ENCODE measurements at places on chromosomes 2 and 18.

- no peak for DNase-seq
Measured at GRCh38 chr2:19900931-19901441, 797 bp downstream of the TTC32 start.

DNA sequence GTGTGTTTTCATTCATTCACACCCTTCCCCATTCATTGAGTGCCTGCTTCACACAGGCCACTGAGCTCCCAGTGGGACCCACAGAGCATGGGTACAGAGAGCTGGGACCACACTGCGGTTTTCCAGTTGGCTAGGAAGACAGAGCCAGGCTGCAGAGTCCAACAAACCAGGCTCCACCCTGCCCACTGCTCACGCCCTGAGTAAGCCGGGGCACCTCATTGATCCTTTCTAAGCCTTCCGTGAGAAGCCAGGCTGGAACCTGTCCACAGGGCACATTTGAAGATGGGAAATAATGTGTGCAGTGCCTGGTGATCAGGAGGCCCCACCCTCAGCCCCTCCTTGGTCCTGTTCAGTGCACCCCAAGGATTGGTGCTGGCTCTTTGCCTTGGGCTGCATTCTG is 13.5 kb downstream of the KCNIP3 start:
- DNase-seq = no peak

GRCh38 chr2:165390875-165391274 is 78.6 kb upstream of the CSRNP3 start:
- DNase-seq = no peak

DNA sequence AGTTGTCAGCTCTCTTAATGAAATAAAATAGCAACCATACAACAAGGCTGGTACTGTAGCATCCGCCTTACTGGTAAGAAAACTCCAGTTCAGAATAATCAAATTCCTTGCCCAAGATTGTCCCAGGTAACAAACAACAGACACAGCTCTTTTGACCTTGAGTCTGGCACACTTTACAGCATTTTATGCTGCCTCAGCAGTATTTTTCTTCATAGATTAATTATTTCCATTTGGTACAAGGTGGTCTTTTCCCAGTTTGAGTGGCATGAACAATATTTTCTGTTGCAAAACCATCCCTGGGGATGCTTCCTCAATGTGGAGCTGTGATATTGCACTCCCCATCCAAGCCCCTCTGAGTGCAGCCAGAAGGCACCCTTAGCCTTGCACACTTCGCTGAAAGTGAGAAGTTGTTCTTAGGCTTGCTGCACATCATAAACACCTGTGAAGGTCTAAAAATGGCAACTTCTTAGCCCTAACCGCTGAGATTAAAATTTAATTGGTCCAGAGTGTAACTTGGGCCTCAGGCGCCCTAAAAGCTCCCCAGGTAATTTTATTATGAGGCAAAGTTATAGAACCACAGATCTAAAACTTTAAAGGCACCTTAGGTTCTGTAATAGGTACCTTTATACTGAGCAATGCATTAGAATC is 523.3 kb downstream of the CMPK2 start:
- DNase-seq = no peak

GRCh38 chr2:170341684-170342623 is 164.0 kb downstream of the MYO3B start:
- no peak for DNase-seq

GRCh38 chr2:74625658-74626425 is 22.3 kb downstream of the M1AP start:
- no peak for DNase-seq

DNA sequence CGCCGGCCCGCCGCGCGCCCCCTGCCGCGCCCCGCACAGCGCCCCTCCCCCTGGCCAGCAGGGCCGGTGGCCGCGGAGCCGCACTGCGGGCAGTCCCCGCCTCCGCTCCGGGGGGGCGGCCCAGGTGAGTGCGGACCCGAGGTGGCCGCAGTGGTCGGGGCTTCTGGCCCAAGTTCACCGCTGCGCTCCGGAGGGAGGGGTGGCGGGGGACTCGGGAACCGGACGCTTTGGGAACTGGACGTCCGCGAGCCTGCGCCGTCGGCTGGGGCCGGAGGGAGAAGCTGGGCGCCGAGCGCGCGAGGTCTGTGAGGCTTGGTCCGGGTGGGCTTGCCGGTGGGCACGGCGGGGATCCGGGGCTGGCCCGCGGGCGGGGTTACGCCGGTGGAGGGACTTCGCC is 591 bp upstream of the LDLRAD4 start:
- DNase-seq = no peak

- no peak for DNase-seq
Measured at GRCh38 chr2:71006323-71006722, 11.7 kb upstream of the TEX261 start.

- no peak for DNase-seq
Measured at GRCh38 chr2:237305579-237305978, 108.4 kb downstream of the COL6A3 start.

DNA sequence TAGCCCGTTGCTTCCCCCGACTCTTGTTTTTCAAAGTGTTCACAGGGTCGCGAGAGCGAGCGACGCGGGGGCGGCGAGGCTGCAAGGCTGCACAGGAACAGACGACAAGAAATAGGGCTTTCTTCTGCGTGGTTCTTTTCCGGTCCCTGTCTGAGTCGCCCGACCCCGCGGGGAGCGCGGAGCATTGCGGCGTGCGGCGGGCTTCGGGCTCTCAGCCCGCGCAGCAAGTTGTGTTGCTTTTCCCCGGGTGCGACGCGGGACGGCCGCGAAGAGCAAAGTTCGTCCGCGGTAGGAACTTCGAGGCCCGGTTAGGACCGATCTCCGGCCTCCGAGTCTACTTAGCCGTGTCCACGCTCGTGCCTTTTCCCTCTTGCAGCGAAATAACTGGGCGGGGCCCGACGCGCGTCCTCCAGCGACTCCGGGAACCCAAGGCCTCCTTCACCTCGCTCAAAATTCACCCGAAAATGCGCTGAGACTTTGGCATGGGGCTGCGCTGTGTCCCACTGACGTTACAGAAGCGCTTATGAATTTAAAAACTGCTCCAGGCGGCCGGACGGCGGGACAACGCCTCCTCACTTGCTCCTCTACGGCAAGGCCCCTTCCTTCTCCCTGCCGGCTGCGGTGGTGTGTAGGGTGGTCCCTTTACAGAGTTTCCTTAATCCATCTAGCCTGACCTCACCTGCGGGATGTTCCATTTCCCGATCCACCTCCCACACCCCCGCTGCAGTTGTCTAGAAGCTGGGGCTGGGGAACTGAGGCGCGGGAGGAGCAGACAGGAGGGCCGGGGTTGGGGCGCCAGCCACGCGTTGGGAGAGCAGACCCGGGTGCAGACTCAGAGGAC is 1.5 kb upstream of the BCL2L11 start:
- no peak for DNase-seq

GRCh38 chr2:233384015-233384414 is 29.7 kb downstream of the DGKD start:
- DNase-seq = no peak

GRCh38 chr2:9739531-9739964 is 103.7 kb upstream of the TAF1B start:
- DNase-seq = no peak

DNA sequence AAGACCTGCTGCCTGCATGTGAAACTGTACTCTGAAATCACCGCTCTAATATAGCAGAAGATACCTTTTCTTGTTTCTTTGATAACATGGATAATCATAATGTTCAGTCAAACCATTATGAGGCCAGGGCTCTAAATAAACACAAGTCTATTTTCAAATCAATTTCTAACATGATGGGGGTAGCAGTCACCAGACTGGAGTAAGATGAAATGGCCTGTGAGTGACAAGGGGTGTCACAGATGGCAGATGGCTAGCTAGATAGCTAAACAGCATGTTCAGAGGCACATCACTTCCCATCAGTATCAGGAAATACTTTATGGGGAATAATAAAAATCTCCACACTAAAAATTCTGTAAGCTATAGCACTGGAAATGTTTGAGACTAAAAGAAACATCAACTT is 14.0 kb downstream of the MBD2 start:
- DNase-seq = no peak
